Right renal pelvis (tissue), 4 donors: ENCODE measurements at places on chromosomes 7 and 10.

- no peak for DNase-seq
Measured at GRCh38 chr7:13333371-13333770, 645.9 kb downstream of the ARL4A start.

- no peak for DNase-seq
Measured at GRCh38 chr10:47442351-47442750, 41.6 kb downstream of the ANXA8 start.

GRCh38 chr10:43942096-43942850 is 293.6 kb upstream of the ZNF32 start:
- no peak for DNase-seq

GRCh38 chr10:5563321-5563961 is 38.7 kb downstream of the CALML3 start:
- DNase-seq: no peak

DNA sequence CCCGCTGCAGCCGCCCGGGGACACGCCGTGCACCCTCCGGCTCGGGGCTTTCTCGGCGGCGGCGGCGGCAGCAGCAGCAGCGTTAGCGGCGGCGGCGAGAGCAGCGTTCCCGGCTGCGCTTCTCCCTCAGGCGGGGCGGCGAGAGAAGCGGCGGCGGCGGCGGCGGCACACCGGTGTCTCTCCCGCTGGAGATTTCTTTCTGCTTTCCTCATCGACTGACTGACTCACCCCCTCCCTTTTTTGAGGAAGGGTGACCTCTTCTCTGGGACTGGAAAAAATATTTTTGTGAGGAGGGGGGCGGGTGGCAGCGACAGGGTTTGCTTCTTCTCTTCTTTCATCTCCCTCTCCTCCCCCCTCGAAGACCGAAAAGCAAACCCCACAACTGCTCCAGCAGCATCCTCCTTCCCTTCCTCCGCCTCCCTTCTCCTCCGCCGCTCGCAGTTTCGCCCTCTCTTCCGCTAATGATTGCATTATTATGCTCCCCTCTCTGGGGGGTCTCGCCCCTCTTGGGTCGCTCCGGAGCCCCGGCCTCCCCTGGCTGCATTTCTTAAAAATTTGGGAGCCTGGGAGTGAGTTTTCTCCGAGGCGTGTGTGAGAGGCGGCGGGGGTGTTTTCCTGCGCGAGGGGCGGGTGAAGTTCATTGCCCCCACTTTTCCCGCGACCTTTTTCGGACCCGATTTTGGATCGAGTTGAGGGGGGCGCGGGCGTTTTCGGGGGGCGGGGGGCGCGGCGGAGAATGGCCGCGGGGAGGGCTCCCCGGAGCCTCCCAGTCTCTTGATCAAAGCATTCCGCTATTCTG is 411 bp downstream of the AUTS2 start:
- DNase-seq: peak; percentile 30

- no peak for DNase-seq
Measured at GRCh38 chr10:16689696-16690095, 127.5 kb downstream of the RSU1 start.

DNA sequence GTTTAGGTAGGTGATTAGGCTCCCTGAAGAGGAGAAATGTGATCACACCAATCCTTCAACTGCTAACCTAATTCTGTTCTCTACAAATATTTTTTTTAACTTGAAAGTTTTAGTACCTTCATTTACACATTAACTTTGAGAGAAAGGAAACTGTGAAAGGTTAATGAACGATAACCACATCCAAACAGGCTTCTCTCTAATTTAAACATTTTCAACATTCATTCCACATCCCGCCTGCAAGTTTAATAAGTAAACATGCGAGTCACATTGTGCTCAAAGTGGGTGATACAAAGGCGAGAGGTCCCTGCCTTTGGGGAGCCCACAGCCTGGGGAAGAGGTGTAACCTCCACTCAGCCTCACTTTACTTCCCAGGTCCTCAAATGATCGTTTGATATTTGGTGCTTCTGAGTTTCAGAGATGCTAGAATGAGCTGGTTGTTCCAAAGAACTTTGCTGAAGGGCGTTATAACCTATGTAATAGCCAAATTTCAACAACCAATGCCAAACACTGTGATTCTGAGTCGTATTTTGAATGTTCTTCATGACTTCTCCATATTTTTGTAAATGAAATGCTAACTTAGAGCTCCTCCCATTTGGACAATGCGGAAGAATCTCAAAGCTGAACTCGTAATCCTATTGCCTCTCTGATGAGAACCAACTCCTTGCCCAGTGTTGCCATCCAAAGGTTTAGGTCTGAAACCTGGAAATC is 47.5 kb downstream of the DENND2A start:
- DNase-seq: no peak

- DNase-seq: no peak
Measured at GRCh38 chr10:51630640-51631005, 68.8 kb downstream of the CSTF2T start.

DNA sequence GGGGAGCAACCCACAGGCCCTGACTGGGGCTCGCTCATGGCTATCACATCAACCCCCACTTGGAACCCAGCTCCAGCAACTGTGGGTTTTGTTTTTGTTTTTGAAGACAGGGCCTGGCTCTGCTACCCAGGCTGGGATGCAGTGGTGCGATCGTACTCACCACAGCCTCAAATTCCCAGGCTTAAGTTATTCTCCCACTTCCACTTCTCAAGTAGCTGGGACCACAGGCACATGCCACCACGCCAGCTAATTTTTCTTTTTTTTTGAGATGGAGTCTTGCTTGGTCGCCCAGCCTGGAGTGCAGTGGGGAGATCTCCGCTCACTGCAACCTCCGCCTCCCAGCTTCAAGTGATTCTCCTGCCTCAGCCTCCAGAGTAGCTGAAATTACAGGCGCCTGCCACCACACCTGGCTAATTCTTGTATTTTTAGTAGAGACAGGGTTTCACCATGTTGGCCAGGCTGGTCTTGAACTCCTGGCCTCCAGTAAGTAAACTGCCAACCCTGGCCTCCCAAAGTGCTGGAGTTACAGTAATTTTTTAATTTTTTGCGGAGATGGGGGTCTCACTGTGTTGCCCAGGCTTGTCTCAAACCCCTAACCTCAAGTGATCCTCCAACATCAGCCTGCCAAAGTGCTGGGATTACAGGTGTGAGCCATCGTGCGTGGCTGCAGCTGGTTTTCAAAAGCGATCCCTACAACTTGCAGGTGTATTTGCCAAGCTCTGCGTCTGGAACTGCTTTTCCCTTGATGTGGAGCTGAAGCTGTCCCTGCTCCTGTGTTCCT is 228.7 kb downstream of the SKIDA1 start:
- DNase-seq: no peak

GRCh38 chr7:25066253-25066652 is 58.8 kb downstream of the CYCS start:
- DNase-seq: no peak

- no peak for DNase-seq
Measured at GRCh38 chr10:31070025-31070424, 38.4 kb upstream of the ZNF438 start.

DNA sequence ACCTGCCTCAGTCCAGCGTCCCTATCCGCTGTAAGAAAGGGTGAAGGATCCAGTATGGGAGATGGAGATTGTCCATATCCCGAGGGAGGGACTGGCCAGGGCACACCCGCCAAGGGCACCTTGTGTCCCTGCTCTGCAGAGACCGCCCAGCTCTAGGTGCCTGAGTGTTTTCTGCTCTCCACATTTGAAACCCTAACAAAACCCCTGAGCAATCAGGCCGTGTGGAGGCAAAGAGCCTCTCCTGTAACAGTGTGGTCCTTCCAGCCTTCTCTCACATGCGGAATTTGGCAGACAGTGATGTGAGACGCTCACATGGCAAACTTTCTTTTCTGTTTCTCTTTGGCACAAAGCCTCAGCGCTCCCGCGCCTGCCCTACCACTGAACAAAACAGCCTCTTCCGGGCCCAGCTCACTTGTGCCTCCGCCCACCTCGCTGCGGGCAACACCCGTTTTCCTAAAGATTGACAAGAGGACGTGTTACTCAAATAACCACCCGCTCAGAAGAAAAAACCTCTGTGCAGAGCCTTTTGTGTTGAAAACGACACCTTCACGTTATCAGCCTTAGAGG is 514.8 kb downstream of the DNAJB6 start:
- DNase-seq: no peak

DNA sequence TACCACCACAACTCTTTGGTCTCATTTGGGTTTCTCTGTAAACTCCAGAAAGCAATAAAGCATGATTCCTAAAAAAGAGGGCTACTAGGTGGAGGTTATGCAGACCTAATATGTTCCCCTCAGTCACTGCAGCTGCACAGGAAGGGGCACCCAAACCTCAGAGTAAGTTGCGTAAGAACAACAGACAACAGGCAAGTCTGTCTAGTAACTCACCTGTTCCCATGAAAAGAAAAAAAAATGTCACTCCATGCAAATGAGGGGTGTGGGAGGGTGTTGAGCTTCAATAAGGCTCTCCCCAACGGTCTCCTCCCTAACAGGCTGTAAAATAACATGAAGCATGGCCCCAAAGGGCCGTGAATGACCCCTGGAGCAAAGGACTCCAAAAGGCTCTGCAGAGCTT is 461.4 kb downstream of the KCNMA1 start:
- DNase-seq: no peak

DNA sequence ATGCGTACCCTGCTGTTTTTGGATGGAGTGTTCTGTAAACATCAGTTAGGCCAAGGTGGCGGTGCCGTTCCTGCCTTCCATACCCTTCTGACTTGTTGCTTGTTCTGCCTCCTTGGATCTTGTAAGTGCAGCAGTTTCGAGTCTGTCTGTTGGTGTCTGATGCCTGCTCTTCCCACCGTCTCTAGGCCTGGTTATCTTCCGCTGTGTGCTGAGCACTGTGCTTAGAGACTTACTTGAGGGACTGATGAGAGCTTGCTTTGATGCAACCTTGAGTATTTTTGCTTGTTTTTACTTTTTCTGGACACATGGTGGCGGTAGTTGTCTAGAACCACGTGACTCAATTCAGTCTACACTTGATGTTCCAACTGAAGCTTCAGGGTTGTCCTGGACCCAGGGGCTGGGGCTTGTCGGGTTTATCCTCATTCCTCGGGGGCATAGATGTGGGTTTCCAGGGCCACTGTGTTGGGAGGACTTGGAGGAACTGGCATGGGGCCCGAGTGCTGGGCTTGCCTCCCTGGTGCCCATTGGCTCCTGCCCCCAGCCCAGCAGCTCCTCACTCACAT is 14.4 kb upstream of the SPRN start:
- no peak for DNase-seq

DNA sequence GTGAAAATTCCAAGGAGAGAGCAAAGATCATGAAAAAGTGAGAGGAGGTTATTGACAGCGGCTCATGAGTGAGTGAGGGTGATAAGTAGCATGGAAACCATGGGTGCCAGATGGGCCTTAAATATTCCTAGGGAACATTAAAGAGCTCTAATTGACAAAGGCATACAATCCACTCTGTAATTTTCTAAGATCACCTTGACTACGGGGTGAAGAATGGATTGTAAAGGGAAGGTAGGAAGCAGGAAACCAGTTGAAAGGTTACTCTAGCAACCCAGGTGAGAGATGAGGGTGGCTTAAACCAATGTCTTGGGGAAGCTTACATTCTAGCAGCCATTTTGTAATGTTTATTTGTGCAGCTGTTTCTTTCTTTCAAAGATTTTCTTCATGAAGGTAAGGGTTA is 75.7 kb downstream of the RSU1 start:
- DNase-seq: no peak

GRCh38 chr7:156929789-156930539 is 19.5 kb upstream of the NOM1 start:
- no peak for DNase-seq

DNA sequence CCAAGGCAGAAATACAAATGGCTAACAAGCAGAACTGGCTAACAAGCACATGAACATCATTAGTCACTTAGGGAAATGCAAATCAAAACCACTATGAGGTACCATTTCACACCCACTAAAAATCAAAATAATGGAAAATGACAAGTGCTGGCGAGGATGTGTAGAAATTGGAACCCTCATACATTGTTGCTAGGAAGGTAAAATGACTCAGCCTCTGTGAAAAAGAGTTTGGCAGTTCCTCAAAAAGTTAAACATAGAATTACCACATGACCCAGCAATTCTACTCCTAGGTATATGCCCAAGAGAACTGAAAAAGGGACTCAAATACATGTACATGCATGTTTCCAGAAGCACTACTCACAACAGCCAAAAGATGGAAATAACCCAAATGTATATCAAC is 52.8 kb upstream of the ANAPC16 start:
- no peak for DNase-seq

DNA sequence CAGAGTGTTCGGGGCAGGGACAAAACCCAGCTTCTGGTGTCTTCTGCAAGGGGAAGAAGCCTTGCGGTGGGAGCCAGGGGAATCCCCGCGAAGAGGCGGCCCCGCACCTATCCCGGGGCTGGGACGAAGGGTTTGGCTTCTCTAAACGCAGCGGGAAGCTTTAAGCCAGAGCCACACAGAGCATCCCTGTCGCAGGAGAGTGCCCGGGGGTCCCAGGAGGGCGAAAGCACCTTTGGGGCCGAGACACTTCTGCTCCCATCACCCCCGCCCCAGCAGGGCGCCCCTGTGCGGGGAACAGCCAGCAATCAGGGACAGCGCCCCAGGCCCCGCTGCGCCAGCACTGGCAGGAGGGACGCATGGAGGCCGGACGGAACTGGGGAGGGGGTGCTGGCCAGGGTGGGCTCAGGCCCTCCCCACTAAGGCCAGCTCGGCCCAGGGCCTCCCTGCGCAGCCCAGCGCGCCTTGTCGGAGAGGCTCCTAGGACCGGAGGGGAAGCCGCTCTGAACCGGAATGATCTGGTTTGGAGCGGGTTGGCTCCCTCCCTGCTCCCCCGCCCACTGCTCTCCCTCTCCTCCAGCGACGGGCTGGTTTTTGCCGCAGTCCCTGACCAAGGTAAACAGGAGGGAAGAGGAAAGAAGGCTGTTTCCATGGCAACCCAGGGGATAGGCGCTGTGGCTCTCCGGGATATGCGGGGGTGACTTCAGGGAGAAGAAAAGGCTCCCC is 63.9 kb downstream of the TMEM209 start:
- DNase-seq: peak; percentile 85

DNA sequence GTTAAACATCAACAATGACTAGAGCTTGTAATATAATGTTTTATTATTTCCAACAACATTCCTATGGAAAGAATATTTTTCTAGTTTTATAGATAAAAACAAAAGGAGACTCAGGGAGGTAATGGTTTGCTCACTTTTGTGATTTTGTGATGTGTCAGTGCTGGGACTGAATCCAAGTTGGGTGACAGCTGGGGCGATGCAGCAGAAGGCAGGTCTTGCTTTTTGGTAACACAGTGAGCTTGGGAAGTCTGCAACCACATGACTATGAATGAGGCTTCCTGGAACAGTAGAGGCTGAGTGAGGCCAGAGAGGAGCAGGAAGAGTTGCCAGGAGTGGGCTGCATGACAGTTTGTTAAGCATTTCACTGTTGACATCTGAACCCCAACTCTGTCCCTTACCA is 4.9 kb upstream of the YKT6 start:
- no peak for DNase-seq

- DNase-seq: no peak
Measured at GRCh38 chr7:47937065-47937687, 11.1 kb downstream of the PKD1L1 start.

DNA sequence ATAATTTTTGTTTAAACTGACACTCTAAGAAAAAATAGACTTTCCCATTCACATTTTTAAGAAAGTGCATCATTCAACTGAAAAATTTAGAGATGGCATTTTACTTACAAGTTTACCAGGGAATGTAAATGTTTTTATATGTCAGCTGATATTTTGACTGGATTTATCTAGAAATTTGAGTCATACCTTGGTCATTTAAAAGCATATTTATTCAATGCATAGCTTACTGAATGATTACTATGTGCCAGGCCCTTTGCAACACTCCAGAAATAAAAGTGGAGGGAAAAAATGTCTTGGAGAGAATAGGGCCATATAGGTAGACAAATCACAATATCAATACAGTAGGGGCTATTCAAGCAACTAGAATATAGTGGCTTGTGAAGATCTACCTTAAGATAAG is 98.4 kb upstream of the FAM3C start:
- no peak for DNase-seq
